HuH-7.5 (cell line): ENCODE measurements at places on chromosomes 3 and 15.
A peak's percentile ranks its signal among the peaks of the same experiment; 100 is the strongest.

DNA sequence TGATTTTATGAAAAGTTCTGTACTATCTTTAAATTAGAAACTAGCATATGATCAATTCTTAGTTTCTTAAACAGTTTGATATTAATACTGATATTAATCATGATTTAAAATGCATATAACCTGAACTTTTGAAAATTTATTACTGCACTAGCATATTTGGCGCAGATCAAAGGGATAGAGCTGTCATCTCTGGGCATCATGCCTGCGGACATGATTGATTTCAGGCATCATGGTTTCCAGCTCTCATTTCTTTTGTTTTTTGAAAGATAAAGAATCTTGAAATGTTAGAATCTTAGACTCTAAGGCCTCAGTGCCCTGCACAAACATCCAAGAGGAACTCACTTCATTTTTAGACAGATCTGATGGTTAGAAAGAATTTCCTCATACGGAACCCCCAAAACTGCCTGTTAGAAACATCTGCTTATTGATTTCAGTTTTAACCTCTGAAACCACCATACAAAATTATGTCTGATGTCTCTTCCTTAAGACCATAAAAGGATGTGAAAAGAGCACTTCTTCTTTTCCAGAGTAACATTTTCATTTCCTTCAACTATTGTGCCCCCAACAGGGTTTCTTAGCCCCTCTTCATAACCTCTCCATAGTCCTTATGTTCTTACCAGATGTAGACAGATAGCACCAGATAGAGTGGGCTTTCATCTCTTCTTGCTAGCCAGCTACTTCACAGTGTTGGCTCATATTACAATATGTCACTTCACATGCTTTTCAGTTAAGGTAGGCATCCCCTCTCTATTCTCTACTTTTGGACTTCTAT, 110.8 kb downstream of the BBX start:
- DNase-seq: no peak

DNA sequence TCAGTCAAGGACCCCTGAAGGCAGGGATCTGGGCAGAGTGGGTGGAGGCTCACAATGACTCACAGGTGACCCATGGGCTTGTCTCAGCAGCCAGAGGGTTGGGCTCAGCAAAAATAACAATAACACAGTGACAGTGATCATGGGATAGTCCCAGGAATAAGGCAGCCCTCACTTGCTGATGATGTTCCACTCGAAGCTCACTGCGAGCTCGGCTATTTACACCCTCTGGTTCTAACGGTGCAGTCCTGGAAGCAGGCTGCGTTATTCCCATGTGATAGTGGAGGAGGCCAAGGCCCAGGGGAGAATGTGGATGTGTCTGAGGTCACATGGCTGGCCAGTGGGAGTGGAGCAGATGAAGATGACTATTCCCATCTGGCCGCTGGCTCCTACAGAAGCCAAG, 16.2 kb downstream of the CCDC33 start:
- DNase-seq: no peak

DNA sequence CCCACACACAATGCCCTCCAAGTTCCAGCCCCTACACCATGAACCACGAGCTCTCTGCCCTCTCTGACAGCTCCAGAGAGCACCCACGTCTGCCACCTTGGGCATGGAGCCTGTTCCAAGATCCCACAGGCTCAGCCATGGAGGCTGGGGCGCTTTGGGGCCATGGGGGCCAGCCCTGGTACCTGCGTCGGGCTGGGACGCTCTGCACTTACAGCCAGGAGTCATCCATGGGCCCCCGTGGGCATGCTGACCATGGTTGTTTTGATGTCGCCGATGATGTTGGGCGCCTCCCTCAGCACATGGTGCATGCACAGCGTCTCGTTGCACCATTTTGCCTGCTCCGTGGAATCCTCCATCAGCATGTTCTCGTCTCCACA, 51.9 kb upstream of the UBE2Q2 start:
- DNase-seq: no peak

DNA sequence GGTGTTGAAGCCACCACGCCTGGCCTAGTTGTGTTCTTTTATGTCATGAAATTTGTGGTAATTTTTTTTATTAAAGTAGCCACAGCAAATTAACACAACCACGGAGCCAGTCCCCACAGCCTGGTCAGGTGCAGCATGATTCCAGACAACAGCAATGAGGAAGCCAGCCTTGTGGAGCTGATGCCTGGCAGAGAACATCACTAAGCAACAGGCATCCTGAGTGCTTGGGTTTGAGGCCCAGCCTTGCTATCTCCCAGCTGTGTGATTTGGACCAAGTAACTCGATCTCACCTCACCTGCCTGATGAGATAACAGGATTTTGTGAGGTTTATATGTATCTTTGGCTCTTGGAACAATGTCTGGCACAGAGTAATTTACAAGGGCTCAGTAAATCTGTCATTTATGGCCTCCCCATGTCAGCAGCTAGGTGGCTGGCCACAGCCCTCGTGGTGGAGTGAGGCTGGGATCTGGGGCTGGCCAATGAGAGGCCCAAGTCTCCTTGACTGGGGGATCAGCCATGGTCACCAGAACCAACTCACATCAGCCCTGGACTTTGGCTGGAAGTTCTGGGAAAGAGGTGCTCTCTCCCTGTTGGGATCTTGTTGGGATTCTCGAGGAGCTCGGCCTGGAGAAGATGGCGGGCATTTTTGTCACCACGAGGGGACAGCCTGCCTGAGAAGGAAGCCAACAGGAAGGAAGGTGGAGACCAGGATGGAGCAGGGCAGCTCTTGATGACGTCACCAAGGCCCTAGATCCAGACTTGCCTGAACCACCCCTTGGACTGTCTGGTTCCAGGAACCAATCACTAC, 22.8 kb upstream of the FLNB start:
- DNase-seq: no peak

- no peak for DNase-seq
Measured at GRCh38 chr3:50450209-50450921, 53.1 kb downstream of the CACNA2D2 start.

DNA sequence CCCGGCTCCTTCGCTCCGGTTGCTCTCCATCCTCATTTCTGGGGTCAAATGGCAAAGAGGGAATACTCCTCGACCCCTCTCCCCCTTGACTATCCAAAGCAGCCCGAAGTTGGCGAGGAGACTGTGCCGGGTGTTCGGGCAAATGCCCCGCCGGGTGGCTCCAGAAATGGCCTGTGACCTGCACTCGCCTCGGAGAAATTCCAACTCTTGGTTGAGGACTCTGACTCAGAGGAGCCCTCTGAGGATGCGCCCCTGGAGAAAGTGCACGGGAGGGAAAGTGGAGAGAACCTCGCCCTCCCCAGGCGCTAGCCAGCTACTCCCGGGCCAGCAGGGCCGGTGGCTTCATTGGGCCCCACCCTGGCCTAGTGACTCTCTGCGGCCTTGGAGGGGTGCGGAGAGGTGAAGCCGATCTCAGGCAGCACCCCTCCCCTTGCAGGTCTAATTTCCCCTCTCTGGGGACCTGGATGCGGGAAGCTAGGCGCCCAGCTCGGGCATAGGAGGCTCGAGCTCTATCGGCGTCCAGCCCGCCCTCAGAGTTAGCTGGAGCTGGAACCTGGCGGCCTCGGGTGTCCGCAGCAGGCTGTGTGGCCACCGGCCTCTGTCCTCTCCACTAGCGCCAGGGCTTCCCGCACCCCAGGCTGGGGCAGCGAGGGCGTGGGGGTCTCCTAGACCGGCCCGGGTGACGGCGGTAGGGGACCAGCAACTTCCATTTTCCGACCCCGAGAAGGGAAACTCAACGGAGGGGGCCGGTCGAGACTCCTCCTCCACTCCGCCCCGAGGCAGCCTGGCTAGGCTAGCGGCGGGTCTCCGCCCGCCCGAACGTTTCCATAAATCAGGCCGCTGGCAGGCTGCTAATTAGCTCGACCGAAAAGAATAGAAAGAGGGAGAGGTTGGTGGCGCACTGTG, 29.4 kb downstream of the NR2F2 start:
- DNase-seq: peak; percentile 16

- DNase-seq: no peak
Measured at GRCh38 chr3:122577409-122578031, at the start of gene PARP15. PARP15 (plus strand) TSS chr3:122577650; CDS start chr3:122577668, 18 bp downstream.

- DNase-seq: no peak
Measured at GRCh38 chr3:30141927-30142326, 464.5 kb upstream of the TGFBR2 start.

- DNase-seq: no peak
Measured at GRCh38 chr3:30449290-30449632, 157.1 kb upstream of the TGFBR2 start.
